ENCODE measurements at places on chromosomes 3 and 15. TPM values are rescaled to one million over a fixed set of nuclear protein-coding genes. Genes with fewer than 3 reads are reported as not detected.

Gene SAMD7
- total RNA-seq, result not detected

Gene ADPRH
- 2.0 TPM for total RNA-seq

Gene CASR
- not detected for total RNA-seq

Gene SH3GL3
- total RNA-seq, result not detected

Gene LRRN1
- total RNA-seq, result 0.17 TPM

Gene SLC9A9
- total RNA-seq, result 4.5 TPM

Gene SEMA3F
- total RNA-seq, result 40.2 TPM

Gene CILP
- under 0.01 TPM for total RNA-seq

Gene STRIT1
- total RNA-seq, result not detected

Gene NSUN3
- total RNA-seq, result 8.2 TPM

Gene LTK
- 0.50 TPM for total RNA-seq

Gene EPHA6
- 0.17 TPM for total RNA-seq

Gene MEGF11
- not detected for total RNA-seq

Gene ZNF502
- total RNA-seq, result 1.6 TPM

Gene ATXN7
- total RNA-seq, result 5.4 TPM

Gene PDHB
- 178 TPM for total RNA-seq

Gene SLC9C1
- not detected for total RNA-seq

Gene ACP3
- 4.7 TPM for total RNA-seq

Gene GPR156
- total RNA-seq, result 0.45 TPM

Gene TMEM44
- 11.9 TPM for total RNA-seq

Gene GLDN
- total RNA-seq, result 0.30 TPM

Gene CCR9
- total RNA-seq, result not detected

Gene EHD4
- 27.4 TPM for total RNA-seq

Gene B3GALNT1
- 23.2 TPM for total RNA-seq

Gene TMCO5A
- total RNA-seq, result not detected

Gene SGO1
- 9.5 TPM for total RNA-seq

Gene WNT5A
- total RNA-seq, result 33.5 TPM

Gene INSYN1
- total RNA-seq, result 0.30 TPM

Gene TRIM59
- total RNA-seq, result 39.2 TPM

Gene GANC
- total RNA-seq, result 9.6 TPM

Gene ZIC1
- total RNA-seq, result not detected

Gene RCCD1
- 25.2 TPM for total RNA-seq

Gene POLR2M
- 260 TPM for total RNA-seq

Gene GRIP2
- not detected for total RNA-seq

Gene DNAJB11
- 44.4 TPM for total RNA-seq

Gene SLC2A2
- not detected for total RNA-seq

Gene TUBGCP5
- 10.8 TPM for total RNA-seq

Gene OR5K2
- total RNA-seq, result not detected

Gene DAPK2
- 0.34 TPM for total RNA-seq

Gene GPR15
- total RNA-seq, result not detected

Gene CHRNA5
- 1.0 TPM for total RNA-seq

Gene CACNA1D
- total RNA-seq, result under 0.01 TPM

Gene MST1R
- 0.50 TPM for total RNA-seq

Gene TEX55
- not detected for total RNA-seq

Gene MYO5C
- 0.15 TPM for total RNA-seq

Gene LYZL4
- not detected for total RNA-seq

Gene CSPG5
- total RNA-seq, result 0.17 TPM
